Non-pigmented ciliary epithelial cell (primary cell): ENCODE measurements at places on chromosomes 6 and 20.

DNA sequence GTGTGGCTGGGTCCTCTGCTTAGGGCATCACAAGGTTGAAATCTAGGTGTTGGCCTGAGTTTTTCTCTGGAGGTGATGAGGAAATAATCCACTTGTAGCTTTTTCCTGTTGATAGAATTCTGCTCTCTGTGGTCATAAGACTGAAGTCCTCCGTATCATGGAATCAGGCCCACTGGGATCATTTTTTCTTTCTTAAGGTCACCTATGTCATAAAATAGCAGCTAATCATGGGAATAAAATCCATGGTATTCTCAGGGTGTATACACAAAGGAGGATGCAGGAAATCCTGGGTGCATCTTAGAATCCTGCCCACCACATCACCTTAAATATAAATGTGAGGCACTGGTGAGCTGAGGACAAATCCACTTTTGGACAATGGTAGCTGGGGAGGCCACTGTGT, 72.7 kb downstream of the PRDM1 start:
- DNase-seq, result no peak

DNA sequence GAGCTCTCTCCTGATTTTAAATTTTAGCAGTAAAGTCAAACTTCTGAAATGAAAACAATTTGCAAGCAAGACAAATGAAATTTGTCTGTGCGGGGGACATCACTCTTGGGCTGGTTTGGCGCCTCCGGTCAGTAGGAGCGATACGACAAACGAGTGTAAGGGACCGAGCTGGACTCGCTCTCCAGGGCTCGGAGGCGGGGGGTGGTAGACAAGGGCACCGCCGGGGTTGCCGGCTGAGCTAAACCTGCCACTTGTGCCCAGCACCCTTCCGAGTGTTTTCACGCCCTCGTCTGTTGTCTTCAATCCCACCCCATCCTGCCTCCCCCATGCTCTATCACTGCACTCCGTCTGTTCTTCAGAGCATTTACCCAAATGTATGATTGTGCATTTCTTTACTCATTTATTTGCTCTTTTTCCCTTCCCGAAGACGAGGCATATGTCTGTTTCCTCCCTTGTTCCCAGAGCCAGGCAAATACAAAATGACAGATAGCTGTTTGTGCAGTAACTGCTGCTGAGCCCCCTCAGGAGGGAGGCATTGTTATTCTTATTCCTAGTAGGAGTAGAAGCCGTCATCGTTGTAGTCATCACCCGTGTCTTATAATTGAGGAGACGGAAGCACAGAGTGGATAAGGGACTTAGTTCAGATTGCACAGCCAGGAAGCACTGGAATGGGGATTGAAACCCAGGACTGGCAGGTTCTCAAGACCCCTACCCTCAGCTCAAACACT, 62.8 kb upstream of the APCDD1L start:
- no peak for DNase-seq

DNA sequence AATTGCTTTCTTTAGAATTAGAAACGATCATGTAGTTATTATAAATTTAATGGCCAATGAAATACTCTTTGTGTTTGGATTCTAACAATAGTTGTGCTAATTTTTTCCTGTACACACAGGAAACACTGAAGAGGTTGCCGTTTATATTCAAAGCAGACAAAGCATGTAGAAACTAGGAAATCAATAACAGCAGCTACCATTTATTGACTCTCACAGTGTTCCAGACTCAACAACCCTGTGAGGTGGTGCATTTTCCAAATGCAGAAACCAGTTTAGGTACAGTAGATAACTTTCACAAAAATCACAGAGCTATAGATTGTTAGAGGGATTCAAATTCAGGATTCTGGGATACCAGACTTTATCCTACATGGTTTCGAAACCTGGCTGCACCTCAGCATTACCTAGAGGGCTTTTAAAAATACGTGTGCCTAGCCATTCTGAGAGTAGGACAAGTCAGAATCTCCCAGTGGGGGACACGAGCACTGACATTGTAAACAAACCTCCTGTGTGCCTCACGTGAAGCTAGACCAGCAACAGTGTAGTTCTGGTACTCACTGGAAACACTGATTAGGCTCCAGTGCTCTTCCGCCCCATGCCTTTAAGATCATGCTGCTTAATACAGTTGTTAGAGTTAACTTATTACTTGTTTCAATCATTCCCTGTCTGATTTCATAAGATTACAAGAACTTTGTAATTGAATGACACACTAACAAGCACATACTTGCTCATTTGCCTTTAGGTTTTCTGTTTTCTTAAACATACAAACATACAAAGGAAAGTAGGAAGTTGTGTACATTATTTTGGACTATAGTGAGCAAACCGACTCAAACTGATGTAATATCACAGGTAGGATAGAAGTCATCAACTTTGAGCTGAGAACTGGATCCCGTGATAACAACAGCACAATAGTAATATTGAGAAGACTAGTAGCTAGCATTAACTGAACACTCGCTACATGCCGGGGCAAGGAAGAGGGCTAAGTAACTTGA, 65.8 kb downstream of the MAP3K4 start:
- no peak for DNase-seq

GRCh38 chr6:50995036-50995435, 176.4 kb downstream of the TFAP2B start:
- no peak for DNase-seq

DNA sequence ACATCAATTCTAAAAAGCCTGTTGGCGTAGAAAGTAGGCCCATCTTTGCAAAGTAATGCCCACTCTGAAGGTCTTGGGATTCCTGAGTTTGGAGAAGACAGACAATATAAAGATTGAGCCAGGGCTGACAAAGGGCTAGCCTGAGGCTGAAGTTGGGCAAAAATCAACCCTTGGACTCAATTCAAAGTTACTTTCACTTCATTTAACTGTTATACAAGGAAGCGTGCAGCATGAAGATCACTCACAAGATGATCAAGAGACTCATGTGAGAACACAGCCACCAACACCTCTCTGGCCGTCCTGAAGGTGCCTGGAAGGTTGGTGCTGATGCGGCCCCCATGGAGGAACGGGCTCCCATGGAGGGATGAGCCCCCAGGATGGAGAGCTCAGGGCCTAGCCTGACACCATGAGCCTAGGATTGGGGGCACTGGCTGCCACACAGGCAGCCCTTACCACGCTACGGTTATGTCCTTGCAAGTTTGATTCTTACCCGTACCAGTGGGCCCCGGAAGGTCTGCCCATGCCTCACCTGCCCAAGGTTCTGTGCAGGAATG, 26.6 kb downstream of the FOXC1 start:
- no peak for DNase-seq
